HS-27A (cell line): ENCODE measurements at places on chromosomes 1 and 21.

- no peak for DNase-seq
Measured at GRCh38 chr1:5937373-5937857, 54.8 kb downstream of the NPHP4 start.

DNA sequence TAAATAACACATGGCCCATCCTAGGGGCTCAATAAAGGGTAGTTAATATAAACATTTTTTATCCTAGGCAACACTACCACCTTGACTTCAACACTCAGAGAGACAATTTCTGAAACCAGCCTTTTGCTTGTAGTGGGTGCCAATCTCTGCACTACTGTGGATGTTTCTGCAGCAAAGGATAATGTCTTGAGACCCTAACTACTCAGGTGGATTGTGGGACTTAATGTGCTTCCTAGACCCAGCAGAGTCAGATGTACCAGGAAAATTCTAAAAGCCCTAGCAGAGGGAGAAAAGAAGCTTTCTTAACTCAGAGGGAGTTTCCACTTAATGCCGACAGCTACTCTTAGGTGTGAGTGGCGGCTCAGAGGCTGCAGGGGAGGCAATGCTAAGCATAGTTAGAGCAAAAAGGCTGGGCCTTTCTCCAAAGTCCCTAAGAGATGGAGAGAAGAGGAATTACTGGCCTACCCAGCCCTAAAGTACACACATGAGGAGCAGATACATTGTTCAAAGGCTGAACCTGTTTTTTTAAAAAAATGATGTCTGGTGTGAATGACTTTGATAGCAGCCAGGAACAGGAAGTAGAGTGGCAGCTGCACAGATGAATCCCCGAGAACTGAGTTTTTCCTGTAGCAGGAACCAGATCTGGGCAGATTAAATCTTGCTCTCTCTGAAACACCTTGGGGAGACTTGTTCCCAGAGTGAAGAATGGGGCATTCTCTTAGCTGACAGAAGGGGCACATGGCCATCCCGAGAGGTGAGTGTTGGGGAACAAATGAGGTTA, 33.5 kb upstream of the ABCD3 start:
- no peak for DNase-seq

DNA sequence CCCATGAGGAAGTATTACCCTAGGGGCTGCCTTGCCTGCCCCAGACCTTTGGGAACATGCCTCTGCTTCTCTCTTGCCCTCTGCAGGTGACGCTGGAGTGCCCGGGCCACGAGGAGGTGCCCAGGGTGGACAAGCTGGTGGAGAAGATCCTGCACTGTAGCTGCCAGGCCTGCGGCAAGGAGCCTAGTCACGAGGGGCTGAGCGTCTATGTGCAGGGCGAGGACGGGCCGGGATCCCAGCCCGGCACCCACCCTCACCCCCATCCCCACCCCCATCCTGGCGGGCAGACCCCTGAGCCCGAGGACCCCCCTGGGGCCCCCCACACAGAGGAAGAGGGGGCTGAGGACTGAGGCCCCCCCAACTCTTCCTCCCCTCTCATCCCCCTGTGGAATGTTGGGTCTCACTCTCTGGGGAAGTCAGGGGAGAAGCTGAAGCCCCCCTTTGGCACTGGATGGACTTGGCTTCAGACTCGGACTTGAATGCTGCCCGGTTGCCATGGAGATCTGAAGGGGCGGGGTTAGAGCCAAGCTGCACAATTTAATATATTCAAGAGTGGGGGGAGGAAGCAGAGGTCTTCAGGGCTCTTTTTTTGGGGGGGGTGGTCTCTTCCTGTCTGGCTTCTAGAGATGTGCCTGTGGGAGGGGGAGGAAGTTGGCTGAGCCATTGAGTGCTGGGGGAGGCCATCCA, 7.8 kb upstream of the HTR6 start:
- no peak for DNase-seq

GRCh38 chr1:245336149-245336983, 181.6 kb downstream of the KIF26B start:
- DNase-seq, result no peak

GRCh38 chr1:19597496-19598309, 46.4 kb upstream of the NBL1 start:
- peak; percentile 26 for DNase-seq

- no peak for DNase-seq
Measured at GRCh38 chr1:216710055-216710454, 13.2 kb downstream of the ESRRG start.

DNA sequence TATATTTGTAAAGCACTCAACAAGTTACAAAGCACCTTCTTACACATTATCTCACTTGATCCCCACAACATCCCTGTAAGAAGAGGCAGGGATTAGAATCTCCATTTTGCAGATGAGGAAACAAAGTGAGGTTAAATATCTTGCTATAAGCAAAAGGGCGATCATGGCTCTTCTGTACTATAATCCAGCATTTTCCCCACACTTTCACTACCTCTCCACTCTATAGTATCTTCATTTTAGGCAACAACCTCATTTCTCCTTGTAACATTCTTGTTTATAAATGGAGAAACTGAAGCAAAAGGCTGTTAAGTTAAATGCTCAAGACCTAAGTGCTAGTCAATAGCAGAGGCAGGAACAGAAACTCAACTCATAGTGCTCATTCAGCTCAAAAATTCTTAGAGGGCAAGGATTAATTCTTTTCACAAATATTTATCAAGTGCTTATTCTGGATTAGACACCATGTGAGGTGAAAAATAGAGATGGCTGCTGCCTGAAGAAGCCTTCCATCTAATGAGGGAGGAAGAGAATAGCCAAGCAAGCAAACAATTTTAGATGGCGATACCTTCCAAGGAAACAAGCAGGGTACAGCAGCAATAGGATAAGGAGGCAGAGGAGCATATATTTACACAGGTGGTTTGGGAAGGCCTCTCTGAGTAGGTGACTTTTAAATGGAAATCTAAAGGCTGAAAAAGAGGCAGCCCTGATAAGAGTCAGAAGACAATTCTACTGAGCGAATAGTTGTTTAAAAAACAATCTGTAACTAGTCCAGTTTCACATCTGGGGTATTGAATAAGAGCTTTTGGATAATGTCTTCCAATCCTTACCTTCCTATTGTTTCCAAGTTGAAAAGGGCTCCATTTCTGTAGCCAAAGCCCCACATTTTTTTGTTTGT, 3.5 kb downstream of the ERRFI1 start:
- no peak for DNase-seq

GRCh38 chr1:8438489-8438888, 120.6 kb downstream of the SLC45A1 start:
- no peak for DNase-seq

GRCh38 chr1:22248746-22249145, 105.8 kb upstream of the WNT4 start:
- DNase-seq, result no peak

DNA sequence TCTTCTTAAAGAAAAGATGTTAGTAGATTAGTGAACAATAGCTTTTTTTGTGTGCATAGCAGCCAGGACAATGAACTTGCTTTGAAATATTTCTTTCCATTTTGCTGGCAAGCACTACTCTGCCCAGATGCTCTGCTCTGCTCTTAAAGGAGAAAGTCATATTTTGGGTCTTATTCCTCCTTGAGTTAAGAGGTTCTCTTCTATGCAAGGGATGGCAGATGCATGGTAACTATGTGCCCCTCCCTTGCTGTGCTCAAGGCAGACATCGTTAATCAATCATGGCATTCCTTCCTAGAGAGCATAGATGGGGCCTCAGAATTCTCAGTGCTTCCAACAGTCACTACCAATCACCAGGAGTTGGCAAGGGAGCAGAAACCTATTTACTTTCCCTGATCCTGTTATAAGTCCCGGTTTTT, 27.6 kb downstream of the NIPAL3 start:
- no peak for DNase-seq

DNA sequence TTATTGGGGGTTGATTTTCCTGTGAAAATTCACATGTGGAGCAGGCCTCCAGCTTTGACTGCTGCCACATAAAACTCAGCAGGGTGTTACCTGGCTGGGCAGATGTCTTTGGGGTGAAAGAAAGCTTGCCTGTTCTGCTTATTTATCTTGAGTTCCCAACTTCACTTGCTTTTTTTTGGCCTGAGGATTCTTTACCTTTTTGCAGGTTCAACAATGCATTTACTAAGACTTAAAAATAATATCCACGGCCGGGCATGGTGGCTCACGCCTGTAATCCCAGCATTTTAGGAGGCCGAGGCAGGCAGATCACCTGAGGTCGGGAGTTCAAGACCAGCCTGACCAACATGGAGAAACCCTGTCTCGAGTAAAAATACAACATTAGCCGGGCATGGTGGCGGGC, 509.1 kb downstream of the KIF26B start:
- DNase-seq, result no peak

- DNase-seq, result no peak
Measured at GRCh38 chr1:95951371-95952102, 717.5 kb downstream of the RWDD3 start.

DNA sequence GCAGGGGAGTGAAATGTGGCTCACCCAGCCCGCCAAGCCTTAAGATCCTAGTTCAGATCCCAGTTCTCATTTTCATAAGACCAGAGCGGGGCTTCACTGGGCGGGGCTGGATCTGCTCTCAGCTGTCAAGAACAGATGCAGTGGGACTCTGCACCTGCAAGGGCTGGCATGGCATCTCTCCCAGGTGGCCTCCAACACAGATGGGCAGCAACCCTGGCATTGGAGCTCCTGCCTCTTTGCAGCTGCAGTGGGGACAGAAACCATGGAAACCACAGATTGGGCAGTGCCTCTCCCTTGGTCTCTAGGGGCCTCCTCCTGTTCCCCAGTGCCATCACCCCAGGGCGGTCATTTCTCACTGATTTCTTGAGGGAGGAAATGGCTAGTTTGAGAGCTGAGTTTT, 267.7 kb downstream of the PRDM2 start:
- no peak for DNase-seq

DNA sequence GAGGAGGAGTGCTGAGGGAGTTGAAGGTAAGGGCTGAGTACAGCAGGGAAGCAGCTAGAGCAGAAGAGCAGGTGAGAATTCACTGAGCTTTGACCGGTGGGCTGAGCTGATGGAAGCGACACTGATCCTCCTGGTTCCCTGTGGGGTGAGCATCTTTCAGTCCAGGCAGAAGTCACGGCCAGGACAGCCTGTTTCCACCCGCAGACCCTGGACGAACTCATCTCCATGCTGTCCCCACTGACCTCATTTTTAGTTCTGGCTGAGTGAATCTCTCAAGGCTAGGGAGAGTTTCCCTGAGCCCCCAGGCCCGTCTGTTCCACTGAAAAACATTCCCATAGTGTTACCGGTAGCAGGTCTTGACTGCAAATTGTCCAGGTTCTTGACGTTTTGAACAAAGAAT, 31.5 kb downstream of the FAM163A start:
- no peak for DNase-seq

DNA sequence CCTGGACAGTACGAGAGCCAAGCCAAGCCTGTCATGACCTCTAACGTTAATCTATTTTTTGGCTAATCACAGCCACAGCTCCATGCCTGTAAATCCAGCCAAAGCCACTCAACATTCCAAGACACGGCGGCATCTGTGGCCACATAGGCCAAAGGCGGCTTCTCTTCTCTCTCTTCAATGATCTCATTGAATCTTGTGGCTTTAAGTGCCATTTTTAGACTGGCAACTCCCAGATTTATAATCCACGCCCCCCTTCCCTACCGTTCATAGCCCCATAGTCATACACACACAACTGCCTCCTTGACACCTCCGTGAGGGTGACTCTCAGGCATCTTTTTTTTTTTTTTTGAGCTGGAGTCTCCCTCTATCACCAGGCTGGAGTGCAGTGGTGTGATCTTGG, 5.7 kb upstream of the SELENON start:
- DNase-seq, result no peak

DNA sequence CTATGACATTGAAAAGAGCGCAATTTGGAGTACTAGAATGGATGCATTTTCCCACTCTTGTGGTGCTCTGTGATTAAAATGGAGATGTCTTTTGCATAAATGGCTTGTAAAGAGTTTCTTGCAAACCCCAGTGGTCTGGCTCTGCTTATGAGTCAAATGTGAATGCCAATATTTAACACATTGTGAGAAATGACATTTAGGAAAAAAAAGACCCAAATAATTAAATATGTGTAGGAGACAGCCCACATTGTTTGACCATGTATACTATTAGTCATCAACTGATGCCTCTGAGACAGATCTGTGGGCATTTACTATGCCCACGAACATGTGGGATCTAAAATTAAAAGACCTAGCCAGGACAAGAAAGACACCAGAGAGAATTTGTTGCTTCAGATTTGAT, 22.2 kb upstream of the RUNX1 start:
- DNase-seq, result no peak

DNA sequence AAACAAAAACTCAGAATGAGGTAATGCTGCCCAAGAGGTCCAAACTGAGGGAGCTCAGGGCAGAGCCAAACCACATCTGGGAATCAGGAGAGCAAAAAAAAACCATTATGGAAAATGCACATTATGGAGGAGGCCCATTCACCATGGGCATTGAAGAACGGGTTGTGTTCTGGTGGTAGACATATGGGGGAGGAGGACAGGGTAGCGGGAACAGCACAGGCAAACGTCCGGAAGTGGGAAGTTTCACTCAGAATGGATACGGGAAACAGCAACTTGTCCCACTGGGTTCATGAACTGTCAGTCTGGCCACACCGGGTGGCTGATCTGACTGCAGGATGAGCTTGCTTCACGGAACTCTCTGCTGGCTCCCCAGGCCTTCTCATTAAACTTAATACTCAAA, 139.7 kb downstream of the RRAGC start:
- DNase-seq, result no peak

- no peak for DNase-seq
Measured at GRCh38 chr21:32389337-32390015, 3.3 kb downstream of the URB1 start.

DNA sequence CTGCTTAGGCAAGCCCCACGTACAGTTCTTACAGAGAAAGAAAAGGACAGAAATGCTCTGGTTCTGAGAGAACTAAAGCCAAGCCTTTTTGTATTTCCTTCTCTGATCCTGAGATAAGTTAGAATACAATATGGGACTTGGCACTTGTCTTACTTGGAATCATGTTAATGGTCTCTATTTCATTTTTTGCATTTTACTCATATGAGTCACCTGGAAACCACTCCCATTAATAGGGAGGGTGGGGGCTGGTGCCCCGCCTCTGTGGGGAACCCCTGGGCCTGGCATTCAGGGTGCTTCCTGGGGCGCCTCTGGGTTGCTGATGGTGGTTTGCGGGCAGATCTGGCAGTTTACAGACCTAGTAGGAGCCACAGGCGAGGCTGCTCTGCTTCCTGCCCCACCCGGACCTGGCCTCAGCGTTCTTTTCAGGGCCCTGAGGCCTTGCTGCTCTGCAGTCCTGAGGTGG, 26.7 kb downstream of the TSPAN2 start:
- DNase-seq, result peak; percentile 93
